ENCODE measurements at places on chromosomes 12 and 14. TPM values are rescaled to one million over a fixed set of nuclear protein-coding genes. Genes with fewer than 3 reads are reported as not detected.

Gene C1S
- total RNA-seq: 1.8 TPM

Gene KRT80
- total RNA-seq: 51.5 TPM

DNA sequence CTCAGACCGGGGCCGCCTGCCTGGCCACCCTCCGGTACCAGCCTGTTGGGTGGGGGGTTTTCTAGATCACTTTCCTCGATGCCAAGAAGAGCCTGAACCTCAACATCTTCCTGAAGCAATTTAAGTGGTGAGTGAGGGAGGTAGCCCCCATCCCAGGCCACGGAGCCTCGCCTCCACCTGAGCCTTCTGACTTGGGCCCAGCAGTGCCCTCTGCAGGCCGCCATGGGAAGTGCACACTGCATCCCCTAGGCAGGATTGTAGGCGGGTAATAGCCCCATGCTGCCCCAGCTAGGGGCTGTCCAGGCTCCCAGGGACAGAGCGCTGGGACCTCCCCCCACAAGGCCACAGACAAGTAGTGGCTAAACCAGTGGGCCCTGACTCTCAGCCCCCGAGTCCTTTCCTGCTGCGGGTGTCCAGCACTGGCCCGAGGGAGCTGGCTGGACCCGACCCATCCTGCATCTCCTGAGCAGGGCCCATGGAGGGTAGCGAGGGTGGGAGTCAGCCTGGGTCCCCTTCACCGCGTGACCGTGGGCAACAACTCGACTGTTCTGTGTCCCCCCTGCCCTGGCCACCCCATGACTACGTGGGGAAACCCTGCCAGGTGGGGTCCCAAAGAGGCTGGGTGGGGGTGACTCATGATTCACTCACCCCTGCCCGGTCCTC is 15.3 kb upstream of the ADSS1 start:
- DNase-seq: no peak

GRCh38 chr14:37138898-37139297 is 33.5 kb downstream of the SLC25A21 start:
- DNase-seq: no peak

Gene KRT2
- total RNA-seq: 0.33 TPM

Gene LALBA
- total RNA-seq: not detected

Measured in Panc1 (cell line).